Motor neuron (in vitro differentiated cells): ENCODE measurements at places on chromosomes 11 and 22. TPM values are rescaled to one million over a fixed set of nuclear protein-coding genes. Genes with fewer than 3 reads are reported as not detected.

TFIP11 gene
- total RNA-seq, result 29.9 and 32.9 TPM in 2 replicates

- ATAC-seq, result no peak
Observed at GRCh38 chr22:31044262-31044861, 36.8 kb upstream of the SMTN start.

GRCh38 chr11:35077709-35078469 lies 61.1 kb upstream of the CD44 start:
- ATAC-seq, result no peak

MAP6 gene
- 93.7 and 95.9 TPM in 2 replicates for total RNA-seq

VPREB1 gene
- not detected in 2 replicates for total RNA-seq

- peak; percentile 90 for ATAC-seq
Observed at GRCh38 chr22:28052825-28053269, 133.8 kb upstream of the PITPNB start.

DNA sequence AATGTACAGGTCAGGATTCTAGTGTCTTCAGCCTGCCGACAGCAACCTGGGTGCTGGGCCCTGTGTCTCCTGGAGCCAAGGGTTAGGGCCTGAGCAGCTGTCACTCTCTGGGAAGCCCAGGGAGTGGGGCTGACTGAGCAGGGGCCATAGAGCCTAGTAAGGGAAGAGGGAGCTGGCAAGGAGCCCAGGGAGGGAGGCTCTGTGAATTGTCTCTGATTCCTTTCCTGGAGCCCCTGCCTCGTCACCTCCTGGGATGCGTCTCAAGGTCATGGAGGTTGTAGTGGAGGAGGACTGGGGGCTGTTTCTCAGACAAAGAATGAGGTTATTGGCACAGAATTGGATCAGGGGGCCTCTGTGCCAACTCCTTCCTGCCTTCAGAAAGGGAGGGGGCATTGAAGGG lies 11.8 kb downstream of the SOX10 start:
- ATAC-seq, result no peak

- no peak for ATAC-seq
Observed at GRCh38 chr11:2406878-2407410, 6.4 kb downstream of the TSSC4 start.

KRTAP5-10 gene
- 1.1 TPM in 1 of 2 replicates, not detected in the other for total RNA-seq

DNA sequence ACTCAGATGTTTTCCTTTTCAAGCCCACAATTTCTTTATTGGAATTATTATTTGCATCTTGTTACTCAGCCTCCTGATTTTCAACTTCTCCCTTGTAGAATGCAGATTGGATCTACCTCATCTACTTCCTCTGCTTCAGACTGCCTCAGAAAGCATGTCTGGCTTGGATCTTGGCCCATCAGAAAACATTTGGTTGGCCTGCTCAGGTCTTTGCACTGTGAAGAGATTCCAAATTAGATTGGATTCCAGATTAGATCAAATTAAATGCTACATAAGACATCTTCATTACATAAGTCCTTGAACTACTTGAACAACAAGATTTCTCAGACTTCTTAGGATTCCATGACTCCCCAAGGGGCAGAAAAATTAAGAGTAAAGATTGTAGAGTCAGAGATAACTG lies 358.0 kb downstream of the DLG2 start:
- no peak for ATAC-seq

RAG2 gene
- 2.2 and 2.3 TPM in 2 replicates for total RNA-seq

GRCh38 chr11:69394869-69395246 lies 86.6 kb upstream of the LINC01488 start:
- ATAC-seq, result no peak

DNA sequence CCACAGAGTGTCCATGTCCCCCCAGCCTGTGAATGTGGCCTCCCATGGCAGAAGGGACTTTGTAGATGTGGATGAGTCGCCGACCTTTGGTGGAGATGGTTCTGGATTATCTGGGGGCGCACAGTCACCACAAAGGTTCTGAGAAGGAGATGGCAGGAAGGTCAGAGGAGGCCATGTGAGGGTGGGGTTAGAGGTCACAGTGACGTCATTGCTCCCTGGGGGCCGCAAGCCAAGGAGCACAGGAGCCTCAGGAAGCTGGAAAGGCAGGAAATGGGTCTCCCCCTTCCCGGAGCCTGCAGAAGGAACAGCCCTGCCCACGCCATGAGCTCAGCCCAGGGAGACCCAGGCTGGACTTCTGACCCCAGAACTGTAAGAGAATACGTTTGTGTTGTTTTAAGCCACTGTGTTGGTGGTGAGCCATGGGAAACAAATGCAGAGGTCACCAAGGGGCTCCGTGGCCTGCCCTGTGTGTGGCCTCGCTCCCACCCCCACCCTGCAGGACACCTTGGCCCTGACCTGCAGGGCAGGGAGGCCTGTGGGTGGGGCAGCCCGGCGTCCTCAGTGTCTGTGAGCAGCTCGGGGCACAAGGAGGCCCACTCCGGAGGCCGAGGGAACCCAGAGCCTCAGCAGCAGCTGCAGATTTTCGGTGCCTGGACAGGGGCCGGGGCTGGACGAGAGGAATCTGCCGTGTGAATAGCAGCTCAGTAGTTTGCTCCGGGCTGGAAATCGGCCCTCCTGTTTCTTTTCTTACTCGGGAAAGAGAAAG lies 32.1 kb downstream of the GRAMD4 start:
- peak; percentile 5 for ATAC-seq
